ENCODE measurements at places on chromosomes 6 and 20.

DNA sequence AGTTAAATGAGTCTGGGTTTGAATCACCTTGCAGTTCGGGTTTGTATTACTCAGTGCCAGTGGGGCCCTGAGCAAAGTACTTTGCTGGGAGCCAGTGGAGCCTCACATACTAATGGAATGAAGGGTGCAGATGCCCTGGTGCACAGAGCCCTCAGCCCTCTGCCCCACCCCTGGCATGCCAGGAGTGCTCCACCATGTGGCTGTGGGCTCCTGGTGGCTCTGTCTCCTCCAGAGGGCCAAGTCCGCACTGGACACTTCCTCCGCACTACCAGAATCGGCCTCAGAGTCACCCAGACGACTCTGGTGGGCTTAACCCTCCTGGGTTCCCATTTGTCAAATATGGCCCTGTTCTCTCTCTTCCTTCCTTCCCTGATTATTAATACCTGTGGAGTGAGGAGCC is 94.0 kb downstream of the STK35 start:
- no peak for DNase-seq

DNA sequence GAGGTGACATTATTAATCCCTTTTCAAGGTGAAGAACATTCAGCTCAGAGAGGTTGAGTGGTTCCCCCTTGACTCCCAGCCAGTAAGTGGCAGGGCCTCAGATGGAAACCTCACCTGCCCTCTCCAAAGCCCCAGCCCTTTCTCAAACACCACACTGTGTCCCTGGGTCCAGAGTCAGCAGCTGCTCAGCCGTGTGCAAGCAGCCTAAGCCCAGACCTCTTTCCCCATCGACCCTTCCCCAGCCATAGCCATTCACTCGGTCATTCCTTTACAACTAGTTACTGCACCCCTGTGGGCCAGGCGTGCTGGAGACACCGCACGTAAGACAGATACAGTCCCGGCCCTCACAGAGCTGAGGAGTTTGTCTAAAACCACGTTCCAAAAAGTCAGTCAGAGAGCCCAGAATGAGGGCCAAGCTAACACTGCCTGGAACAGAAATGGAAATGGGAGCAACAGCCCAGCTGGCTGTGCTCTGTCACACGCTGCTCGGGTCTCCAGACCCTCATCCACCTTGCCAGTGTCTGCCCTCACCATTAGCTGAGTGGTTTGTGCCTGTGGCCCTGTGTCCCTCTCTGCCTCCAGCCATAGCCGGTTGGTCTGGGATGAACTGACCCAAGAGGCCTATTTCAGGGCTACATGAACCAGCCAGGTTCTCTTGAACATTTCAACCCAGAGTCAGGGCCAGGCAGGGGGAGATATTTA is 29.6 kb downstream of the ZC3H12D start:
- no peak for DNase-seq

- DNase-seq = no peak
These were observed 23.8 kb downstream of the MAS1 start for GRCh38 chr6:159914565-159914923.

DNA sequence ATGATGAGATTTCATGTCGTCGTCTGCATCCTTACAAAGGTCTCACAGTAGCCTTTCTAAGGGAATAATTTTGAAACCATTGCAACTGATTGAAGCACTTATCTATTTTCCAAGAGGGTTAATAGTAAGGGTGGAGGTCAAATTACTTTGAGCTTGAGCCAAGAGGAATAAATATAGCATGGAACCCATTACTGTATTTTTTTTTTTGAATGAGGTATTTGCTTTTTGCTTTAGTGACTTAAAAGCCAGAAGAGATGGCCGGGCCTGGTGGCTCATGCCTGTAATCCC is 78.3 kb downstream of the SCAND1 start:
- no peak for DNase-seq

DNA sequence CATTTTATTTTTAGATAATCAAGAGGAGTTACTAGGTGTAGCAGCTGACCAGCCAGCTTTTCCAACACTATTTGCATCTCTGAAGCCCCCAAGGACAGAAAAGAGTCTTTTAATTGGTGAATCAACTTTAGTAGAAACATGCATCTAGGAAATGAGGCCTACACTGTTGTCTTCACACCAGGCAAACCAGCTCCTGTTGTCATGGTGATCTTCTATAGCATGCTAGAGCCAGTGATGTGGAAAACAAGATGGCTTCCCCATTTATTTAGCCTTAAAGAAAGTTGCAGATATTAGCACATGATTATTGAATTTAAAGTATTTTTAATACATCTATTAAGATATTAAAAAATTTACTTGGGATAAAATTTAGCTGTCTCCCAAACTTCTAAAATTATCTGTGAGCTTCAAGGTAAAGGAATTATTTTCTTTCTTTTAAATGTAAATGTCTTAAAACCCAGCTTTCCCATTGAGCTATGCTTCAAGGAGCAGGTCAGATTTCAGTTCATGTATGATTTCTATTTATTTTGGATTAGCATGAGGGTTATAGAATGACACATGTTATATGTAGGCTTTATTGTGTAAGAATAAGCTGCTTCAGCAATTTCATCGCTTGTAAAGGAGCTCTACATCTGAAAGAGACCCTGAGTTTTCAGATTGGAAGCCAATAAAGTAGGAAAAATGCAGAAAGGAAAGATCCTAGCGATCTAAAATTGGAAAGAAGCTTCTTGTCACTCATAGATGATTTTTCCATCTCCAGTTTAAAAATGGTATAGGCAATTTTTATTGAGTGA is 564.9 kb upstream of the CITED2 start:
- DNase-seq = no peak

GRCh38 chr6:11584244-11584643 is 46.7 kb downstream of the TMEM170B start:
- DNase-seq = no peak

- DNase-seq = no peak
These were observed 30.7 kb downstream of the ADGRG6 start for GRCh38 chr6:142332393-142333098.

DNA sequence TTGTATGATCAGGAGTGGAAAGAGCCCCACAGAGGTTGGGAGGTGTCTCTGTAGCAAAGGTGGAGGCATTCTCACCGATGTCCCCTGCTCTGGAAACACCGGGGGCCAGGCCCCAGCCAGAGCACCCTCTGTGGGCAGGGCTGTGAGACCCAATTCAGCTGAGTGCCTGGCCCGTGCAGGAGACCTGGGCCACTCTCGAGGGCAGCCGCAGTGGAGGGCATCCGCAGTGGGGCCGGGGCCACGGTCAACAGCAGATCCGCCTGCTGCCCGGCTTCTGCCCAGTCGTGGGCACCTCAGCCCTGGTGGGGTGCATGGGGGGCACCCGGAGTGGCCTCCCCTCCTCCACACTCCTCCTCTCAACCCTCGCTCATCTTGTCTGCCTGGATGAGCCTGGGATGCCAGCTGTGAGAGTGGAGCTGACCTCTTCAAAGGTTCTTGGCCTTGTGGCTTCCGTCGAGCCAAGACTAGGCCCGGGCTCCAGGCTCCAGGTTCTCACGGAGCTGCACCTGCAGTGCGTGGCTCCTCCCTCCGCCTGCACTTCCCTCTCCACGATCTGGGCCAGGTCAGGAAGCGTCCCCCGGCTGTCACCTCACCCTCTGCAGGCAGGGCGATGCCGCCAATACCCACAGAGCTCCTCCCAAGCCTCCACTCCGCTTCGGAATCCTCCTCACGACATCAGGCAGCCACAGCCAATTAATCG is 134.8 kb downstream of the TAF4 start:
- DNase-seq = no peak

- no peak for DNase-seq
These were observed 6.4 kb downstream of the CD2AP start for GRCh38 chr6:47483853-47484546.

GRCh38 chr20:21126581-21126870 is 644 bp downstream of the KIZ start:
- DNase-seq = no peak

DNA sequence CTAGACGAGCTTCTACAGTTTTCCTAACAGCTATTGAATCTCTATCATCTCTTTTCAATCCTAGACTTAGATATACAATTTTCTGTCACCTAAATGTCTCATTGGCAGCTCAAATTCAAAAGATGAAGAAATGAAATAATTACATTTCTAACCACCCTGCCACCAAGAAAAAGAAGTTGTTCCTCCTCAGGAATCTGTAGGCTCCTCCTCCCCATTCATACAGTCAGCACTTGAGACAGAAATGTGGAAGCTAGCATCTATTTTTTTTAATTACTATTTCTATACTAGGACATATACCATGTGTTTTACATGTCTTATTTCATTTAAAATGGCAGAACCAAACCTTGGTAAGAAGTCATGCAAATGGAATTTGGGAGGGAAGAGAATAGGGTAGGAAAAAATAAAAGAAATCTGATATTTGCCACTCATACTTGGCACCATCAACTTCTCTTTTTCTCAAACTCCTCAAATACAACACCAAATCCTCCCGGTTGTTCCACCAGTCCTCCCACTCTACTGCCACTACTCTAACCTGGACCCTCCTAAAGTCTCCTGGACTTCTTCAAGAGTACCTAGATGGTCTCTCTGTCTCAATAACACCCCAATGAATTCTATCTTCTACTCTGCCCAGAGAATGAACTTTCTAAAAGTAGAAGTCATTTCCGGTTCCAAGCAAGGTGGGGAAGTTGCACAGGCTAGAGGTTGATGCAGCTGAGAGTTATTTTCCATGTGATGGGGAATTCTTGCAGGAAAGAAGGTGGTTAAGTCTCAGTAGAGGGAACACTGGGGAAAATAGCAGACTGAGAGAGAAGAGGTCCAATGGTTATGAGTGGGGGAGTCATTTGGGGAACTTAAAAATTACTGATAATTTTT is 54.1 kb downstream of the ATXN1 start:
- DNase-seq = no peak

- DNase-seq = no peak
These were observed 99.7 kb downstream of the EYA2 start for GRCh38 chr20:46994341-46994740.

- DNase-seq = no peak
These were observed 90.1 kb upstream of the MAP7 start for GRCh38 chr6:136640132-136640915.

GRCh38 chr6:105214668-105215067 is 34.9 kb upstream of the POPDC3 start:
- no peak for DNase-seq

DNA sequence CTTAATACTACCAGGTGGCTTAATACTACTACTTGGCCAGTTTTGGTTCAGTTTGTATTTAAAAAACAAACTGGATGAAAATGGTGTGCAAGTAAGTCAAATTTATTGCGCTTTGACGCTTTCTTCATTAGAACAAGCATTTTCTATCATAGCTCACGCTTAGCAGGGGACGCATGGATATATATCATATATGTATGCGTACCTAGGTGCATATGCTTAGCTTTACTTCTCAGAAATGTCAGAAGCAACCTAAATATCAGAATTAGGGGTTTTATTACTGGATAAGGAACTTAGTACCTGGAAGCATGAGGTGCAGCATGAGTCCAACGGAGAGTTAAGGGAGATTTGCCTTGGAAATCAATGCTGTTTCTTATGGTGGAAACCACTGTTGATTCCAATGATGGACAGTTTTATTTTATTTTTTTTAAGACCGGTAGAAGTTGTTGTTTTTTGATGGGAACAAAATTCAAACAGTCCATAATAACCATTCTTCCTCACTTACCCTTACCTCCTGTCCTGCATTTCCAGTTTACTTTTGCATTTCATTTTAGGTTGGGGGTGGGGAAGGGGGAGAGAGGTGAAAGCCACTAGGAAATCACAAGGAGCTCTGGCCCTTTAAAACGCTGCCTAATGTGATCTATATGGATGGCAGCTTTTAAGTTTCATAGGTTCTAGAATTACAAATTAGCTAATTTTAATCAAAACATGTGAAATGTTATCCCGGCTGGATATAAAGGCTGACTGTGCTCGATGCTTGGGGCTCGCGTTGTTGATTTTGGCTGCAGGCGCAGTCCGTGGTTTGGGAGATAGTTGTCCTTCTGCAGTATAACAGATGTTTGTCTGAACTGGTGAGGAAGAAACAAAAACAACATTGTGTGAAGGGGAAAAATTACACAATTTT is 2.1 kb downstream of the SOBP start:
- no peak for DNase-seq

DNA sequence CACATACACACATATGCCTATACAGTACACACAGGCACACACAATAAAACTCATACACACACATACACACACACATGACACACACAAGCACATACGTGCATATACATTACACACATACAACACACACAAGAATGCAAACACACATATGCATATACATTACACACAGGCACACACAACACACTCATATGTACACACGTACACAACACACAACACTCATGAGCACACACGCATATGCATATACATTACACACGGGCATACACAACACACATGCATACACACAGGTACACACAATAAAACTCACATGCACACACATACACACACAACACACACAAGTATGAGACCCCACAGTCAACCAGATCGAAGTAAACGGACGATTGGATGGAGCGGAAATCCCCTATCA is 238.2 kb downstream of the ERMARD start:
- no peak for DNase-seq

DNA sequence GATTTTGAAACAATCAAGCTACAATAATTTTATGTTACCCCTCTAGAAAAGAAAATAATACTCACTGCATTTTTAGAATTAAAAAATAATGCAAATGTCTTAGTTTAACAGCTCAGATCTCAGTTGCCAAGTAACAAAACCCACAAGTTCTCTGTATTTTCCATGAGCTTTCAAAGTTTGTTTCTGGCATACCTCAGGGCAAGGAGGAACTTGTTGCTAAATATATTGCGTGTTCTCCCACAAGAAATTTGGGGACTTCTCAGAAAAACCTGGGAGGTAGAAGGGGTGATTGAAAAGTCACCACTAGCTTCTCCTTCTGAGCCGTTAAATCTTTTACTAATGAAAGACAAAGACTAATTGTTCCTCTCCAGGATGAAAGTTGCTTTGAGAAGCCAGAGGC is 236.8 kb upstream of the MARCKS start:
- DNase-seq = no peak
